ENCODE measurements at places on chromosomes 3 and 15.

DNA sequence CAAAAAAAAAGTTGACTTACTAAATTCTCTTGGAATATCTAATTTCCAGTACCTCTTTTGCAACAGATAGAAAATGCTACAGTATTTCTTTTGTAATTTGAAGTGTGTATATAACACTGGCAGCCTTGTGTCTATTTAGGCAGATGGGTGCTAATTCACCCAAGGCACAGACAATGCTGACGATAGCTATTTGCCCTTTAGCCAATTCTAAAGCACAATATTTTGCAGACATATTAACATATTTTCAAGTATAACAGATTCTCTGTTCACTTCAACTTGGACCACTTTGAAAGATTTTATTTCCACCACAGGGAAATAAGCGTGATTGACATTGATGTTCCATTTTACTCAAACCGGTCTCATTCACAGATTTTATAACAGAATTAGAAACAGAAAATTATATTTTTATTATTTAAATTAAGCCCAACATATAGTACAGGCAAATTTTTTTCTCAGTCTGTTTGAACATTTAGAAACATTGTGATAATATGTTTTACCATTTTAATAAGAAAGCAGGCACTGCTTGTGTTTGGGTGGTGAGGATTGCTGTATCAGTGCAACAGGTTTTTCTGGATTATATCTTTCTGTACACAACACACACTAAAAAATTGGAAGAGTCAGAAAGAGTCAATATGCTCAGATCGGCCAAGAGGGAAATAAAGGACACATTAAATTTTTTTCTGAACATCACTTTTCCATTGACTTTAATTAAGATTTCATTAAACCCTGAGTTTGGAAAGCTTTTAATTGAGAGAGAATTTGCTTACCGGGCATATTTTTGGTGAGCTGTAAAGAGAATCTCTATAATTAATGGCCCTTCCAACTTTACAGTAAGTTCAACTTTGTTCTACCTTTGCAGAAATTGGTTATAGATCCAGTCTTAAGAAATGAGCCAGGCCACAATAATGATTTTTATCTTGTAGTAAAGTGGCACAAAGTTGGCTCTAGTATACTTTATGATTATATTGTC, 327.3 kb upstream of the NR2F2 start:
- DNase-seq, result no peak

- no peak for DNase-seq
Measured at GRCh38 chr15:79620112-79620857, 188.1 kb downstream of the MINAR1 start.

DNA sequence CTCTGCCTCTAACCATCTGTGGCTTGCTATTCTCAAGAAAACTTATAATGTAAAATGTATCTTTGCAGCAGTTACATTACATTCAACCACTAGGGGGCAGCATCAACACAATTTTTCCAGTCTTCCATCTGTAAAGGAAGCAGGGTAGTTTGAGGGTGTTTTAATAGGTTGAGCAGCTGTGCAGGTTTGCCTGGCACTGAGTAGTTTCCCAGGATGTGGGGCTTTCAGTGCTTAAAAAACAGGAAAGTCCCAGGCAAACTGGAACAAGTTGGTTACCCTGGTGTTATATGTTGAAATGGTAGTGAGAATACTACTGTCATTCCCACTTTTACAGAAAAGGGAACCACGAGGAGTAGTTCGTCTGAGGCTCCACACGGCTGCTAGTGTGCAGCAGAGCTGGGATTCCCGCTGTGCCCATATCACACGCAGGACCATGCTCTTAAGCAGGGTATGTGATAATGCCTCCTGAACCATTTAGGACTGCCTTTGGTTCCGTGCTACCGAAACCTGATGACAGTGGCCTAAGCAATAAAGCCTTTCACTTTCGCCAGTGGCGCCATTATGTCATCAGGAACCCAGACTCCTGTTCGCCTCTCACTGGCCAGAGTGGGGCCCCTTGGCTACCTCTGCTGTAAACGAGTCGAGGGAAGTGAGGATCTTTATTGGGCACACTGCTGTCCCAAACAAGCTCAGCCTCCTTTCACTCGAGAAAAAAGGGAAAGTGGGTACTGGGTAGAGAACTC, 64.7 kb upstream of the ZBTB38 start:
- DNase-seq, result peak; percentile 80

GRCh38 chr3:27907929-27908328, 185.8 kb upstream of the EOMES start:
- DNase-seq, result no peak

DNA sequence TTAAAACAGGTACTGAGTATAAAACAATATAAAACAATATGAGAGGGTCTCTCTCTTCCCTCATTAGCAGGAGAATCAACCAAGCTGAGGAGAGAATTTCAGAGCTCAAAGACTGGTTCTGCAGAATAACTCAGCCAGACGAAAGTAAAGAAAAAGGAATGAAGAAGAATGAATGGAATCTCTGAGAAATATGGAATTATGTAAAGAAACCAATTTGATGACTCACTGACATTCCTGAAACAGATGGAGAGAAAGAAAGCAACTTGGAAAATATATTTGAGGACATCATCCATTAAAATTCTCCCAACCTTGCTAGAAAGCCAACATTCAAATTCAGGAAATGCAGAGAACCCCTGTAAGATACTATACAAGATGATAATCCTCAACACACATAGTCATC, 630.9 kb downstream of the PYDC2 start:
- DNase-seq, result no peak

DNA sequence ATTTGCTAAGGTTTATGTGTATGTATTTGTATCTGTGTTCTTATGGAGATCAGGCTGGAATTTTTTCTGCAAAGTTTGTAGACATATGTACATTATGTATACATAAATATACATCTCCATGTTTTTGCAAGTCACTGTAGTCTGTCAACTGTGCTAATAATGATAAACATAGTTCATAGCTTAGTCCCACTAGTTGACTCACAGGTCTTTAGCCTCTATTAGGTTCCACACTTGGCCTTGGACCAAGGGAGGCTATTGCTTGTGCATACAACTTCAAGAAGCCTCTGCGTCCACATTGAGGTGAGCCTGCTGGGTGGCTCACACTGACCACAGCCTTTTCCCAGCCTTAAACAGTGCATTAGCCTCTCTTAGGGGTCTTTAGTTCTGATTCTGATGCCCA, 243.8 kb upstream of the PEX5L start:
- DNase-seq, result no peak

- no peak for DNase-seq
Measured at GRCh38 chr3:127316685-127317084, 28.8 kb upstream of the PRR20G start.

DNA sequence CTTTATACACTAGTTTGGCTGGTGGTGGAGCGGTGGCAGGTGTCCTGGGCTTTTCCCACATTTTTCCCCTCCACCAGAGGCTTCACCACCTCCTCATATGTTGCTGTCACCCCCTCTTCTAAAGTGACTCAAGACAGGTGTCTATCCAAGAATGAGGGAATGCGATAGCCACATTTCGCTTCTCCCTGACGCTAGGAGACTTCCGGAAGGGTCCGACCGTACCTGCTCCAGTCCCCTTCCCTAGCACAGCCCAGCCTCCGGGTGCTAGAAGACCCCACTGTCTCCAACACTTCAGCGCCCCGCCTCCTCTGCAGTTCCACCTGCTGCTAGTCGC, 496 bp downstream of the SCAMP2 start:
- DNase-seq, result no peak

DNA sequence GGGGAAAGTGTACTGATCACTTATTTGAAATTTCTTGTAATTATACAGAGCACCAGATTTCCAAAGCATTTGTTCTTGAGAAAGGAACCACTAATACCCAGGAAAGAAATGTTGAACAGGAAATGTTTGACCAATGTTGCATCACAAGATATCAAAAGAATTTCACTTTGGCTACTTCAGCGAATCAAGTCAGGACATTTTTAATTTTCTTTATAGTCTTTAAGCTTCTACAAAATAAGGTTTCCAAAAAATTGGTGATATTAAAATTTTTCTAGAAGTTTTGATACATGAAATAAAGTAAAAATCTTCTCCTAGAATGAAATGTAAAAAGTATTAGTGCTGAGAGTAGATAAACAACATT, 421.9 kb downstream of the MECOM start:
- DNase-seq, result no peak

GRCh38 chr3:62335196-62335595, 38.2 kb downstream of the FEZF2 start:
- no peak for DNase-seq

DNA sequence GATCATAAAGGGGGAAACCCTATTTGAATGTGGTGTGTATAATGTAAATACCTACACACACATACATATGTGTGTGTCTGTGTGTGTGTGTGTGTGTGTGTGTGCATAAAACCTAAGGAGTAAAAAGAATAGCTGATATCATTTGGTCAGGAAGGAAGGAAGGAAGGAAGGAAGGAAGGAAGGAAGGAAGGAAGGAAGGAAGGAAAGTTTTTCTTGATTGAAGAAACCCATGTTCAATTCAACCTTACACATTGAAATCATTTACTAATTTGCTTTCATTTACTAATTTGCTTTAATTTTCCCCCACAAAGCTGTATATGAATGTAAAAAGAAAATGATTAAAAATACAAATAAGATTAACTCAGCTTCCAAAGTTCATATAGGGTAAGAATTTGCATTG, 386.6 kb downstream of the ROBO2 start:
- no peak for DNase-seq

GRCh38 chr3:29978036-29978435, 628.4 kb upstream of the TGFBR2 start:
- no peak for DNase-seq

DNA sequence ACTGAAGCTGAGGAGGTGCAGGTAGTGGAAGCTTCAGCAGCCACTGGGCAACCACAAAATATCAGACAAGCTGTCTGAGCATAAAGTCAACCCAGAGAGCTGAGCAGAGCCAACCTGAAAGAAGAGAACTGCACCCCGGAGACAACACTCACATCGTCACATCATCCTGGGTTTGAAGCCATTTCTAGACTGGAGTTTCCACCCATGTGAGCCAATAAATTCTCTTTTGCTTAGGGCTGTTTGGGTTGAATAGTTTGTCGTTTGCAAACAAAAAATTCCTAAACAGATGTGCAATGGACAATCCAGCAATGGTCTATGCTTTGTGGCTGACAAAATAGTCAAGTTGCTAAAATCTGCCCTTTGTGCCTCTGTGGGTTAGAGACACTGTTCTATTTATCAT, 15.3 kb upstream of the RAD18 start:
- DNase-seq, result no peak

GRCh38 chr15:36428102-36428845, 151.2 kb upstream of the CDIN1 start:
- DNase-seq, result no peak

GRCh38 chr3:58962040-58962651, 87.7 kb downstream of the CFAP20DC start:
- no peak for DNase-seq

DNA sequence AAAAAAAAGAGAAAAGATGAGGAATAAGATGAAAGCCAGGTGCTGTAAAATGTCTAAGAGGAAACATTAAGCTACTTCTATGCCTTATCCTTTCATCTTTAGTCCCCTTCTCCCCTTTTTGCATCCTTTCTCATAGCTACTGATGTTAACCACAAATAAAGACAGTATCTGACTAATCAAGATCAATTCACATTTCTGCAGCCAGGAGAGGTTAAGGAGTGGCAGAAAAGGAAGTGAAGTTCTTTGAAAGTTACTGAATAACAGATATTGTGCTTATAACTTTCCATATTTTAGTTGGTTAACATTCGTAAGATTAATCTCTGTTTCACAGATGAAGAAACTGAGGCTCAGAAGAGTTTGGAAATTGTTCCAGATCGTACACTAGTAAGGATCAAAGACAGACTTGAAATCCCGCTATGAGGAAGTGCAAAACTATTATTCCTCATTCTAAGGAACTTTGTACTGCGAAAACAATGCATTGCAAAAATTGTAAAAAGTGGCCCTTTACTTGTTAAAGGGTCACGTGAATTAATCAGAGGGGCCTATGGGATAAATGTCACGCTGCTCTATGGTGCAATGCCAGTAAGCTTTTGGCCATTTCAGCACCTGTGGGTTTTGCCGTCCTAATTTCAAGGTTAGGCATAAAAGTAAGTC, 117.7 kb upstream of the GRM7 start:
- DNase-seq, result no peak

DNA sequence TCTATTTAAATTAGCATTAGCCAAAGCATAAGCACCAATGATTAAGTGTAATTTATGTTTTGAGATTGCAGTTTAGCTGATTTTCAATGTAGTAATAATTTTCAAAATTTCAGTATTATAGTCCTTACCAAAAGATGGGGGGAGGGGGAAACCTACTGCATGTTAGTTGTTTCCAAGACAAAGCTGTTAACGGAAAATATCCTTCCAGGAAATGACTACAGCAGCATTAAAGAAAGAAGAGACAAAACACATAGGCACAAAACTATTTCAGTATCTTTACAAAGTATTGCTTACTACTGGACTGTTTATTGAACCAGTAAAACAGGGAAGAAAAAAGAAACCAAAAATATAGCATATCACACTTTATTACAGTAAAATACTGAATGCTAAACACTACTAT, 10.5 kb downstream of the BNIP2 start:
- DNase-seq, result no peak

- no peak for DNase-seq
Measured at GRCh38 chr15:53520996-53521395, 238.5 kb downstream of the WDR72 start.

GRCh38 chr3:87973906-87974305, 84.9 kb downstream of the CGGBP1 start:
- DNase-seq, result no peak

DNA sequence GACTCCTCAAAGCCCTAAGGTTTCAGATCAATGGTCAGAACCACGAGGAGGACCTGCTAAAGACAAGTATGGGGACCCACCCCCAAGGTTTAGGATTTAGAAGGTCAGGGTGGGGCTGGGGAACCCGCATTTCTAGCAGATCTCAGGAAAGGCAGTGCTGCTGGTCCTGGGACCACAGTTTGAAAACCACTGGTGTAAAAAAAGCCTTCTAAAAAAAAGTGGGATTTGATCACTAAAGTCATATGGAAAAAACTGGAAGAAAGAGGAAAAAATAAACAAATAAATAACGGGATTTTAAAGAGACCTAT, 832 bp downstream of the SLC41A3 start:
- DNase-seq, result no peak

- DNase-seq, result no peak
Measured at GRCh38 chr3:14853271-14853951, 34.6 kb downstream of the FGD5 start.

DNA sequence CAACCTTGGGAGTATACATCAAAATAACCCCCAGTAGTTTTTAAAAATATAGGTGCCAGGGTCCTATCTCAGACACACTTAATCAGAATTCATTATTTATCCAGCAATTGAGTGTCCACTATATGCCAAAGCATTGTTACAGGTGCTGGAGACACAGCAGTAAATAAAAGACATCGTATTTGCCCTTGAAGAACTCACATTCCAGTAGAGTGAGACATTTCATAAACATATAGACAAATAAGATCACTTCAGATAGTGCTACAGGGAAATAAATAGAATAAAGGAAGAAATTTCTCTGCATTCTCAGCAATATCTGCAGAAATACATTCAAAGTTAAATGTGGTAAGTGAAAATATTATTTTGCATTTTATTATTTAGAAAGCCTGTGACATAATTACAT, 34.1 kb upstream of the ANKRD28 start:
- no peak for DNase-seq

Data from CD4-positive, alpha-beta T cell treated with Interleukin-4 for 4 hours (primary cell).